Fibroblast of lung (primary cell): ENCODE measurements at places on chromosomes 4 and X.
A peak's percentile ranks its signal among the peaks of the same experiment; 100 is the strongest.

GRCh38 chrX:139971394-139971749 is 6.1 kb upstream of the CXorf66 start:
- no peaks in the 10 kb centered on the region for H3K4me1 ChIP-seq
- no peak for DNase-seq
- H3K27me3 ChIP-seq: no peaks in the 10 kb centered on the region
- H3K27ac ChIP-seq: no peak overlapping the region

GRCh38 chrX:111254896-111255693 is 15.2 kb downstream of the CAPN6 start:
- H3K4me1 ChIP-seq: no peaks in the 10 kb centered on the region
- H3K4me3 ChIP-seq: no peak overlapping the region
- DNase-seq: peak; percentile 26
- no peaks in the 10 kb centered on the region for H3K27me3 ChIP-seq

- peaks cover 3% of the 10 kb centered on the region for H3K27me3 ChIP-seq
- no peaks in the 10 kb centered on the region for H3K36me3 ChIP-seq
- DNase-seq: no peak
- no peak overlapping the region for H3K27ac ChIP-seq
- H3K4me3 ChIP-seq: peak overlapping the region; percentile 31
Observed at GRCh38 chrX:16946971-16947562, 609 bp downstream of the REPS2 start.

- H3K4me1 ChIP-seq: peaks cover 17% of the 10 kb centered on the region
- H3K4me3 ChIP-seq: no peak overlapping the region
- H3K27me3 ChIP-seq: no peaks in the 10 kb centered on the region
- peak; percentile 66 for DNase-seq
- H3K36me3 ChIP-seq: peaks cover 3% of the 10 kb centered on the region
- H3K27ac ChIP-seq: no peak overlapping the region
Observed at GRCh38 chr4:76779740-76780459, 118.0 kb downstream of the SOWAHB start.
